Urothelium cell line (cell line): ENCODE measurements at places on chromosomes 16 and 17.
A peak's percentile ranks its signal among the peaks of the same experiment; 100 is the strongest.

DNA sequence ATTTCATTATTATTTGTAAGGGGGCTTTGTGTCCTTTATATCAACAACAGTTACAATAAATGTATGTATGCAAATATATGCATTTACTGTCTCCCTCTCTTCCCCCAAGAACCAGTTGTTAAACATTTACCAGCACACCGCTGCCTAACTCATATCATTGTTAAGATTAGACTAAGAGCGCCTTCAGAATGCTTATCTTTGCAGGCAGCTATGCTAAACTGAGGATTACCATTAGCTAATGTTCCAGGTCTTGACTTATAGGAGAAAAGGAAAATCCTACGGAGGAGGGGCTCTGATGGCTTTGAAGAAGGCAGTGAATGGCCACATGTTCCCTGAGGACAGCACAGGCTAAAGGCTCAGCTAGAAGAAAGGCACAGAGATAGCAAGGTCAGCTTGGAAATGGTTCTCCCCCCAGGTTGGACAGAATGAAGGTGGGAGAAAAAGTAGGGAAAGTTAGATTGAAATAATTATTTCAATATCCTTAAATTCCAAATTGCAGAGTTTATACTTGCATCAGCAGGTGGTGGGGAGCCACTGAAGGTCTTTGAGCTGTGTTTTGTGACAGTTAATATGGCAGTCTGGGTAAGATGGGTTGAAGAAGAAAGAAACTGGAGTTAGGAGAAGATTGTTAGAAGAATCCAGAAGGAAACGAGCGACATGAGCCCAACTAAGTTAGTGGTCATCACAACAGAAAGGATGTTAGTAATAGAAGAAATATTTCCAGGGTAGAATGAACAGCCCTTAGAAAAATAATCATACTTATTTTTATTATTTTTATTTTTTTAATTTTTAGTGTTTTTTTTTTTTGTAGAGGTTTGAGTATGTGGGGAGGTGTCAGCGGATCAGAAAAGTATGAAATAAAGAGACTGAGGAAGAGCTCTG, 87.0 kb upstream of the MAF start:
- no peak for DNase-seq

DNA sequence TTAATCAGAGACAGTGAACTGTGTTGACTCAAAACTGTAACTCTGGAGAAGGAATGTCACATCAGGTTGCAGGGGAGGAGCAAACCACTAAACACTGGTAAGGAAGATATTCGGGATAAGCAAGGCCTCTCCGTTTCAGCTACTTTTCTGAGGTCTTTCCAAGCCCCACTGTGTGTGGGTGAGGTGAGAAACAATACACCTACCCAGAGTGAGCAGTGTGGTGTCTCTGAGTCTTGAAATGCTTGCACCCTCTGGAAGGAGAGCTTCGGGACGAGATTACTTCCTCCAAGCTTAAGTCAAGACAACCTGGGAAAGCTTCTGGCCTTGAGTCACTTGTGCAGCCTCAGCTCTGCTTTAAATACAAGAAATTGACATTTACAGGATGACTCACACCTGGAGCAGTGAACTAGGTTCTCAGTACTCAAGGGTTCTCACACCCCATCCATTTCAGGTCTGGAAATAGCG, 2.5 kb upstream of the MAP3K14 start:
- peak; percentile 56 for DNase-seq

DNA sequence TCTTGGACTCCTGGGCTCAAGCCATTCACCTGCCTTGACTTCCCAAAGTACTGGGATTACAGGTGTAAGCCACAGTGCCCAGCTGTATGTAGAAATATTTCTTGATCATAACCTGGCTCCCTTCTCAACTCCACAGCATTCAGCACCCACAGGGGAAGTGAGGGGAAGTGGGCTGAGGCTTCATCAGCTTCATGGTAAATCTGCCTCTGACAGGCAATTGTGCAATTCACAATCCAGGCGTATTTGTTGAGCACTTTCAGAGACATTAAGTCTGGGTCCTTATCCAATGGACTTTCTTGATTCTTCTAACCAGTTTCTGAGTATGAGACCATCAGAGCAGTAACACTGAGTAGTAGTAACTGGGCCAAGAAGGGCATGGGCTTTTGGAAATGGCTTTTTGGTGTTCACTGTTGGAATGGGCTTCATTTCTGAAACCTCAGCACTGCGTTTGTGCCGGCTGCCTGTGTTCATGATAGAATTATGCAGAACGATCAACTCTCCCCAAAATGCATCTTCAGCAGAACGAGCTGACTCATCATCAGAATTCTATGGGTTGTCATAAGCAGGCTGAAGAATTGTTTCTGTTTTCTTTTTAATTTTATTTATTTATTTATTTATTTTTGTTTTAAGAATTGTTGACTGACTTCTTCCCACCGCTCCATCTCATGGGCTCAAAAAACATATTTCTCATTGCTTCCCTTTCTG, 28.9 kb downstream of the FAM20A start:
- DNase-seq, result no peak

DNA sequence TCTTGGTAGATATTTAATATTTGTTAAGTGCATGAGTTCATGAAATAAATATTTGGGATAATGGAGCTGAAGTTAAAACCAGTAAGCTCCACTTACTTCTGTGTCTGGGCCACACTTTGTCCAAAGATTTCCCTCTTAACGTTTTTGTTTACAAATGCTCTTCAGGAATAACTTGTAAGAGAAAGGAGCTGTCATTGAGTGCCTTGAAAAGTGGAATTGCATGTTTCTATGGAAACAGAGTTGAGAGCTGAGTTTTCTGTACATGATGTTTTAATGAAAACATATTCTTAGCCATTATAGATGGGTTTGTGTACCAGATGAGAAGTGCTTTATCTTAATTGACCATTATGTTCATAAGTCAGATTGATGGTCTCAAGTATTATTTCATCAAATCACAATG, 1045.4 kb upstream of the EEF2KMT start:
- no peak for DNase-seq

GRCh38 chr17:19614900-19615299, 33.7 kb upstream of the ALDH3A2 start:
- no peak for DNase-seq

- DNase-seq, result no peak
Observed at GRCh38 chr17:31702041-31702440, 157.0 kb downstream of the COPRS start.

DNA sequence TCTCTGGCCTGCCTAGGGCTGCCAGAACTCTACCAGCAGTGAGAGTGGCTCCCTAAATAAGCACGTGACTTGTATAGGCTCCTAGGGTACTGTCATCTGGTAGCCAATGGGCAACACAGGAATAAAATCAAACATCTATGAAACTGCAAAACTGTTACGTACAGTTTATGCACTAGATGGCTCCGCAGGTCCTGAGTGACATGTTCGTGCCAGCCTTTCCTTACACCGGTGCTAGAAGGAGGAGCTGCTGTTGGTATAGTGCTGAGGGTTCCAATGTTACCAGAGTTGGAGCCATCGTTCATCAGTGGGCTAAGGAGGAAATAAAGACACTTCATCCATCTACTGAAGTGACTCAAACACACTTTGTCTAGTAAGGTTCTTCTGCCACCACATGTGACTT, 63.2 kb upstream of the TRAP1 start:
- DNase-seq, result no peak

DNA sequence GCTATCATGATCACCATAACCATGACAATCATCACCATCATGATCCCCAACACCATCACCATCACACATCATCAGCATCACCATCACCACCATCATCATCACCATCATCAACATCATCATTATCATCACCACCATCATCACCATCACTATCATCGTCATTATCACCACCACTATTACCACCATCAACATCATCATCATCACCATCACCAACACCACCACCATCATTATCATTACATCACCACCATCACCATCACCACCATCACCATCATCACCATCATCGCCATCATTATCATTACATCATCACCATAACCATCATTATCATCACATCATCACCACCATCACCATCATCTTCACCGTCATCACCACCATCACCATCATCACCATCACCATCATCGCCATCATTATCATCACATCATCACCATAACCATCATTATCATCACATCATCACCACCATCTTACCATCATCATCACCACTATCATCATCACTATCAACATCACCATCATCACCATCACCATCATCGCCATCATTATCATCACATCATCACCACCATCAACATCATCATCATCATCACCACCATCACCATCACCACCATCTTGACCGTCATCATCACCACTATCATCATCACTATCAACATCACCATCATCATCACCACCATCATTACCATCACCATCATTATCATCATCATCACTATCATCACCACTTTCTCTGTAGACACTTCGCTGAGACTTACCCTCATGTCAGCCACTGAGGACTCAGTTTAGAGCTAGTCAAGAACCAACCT, 366.0 kb downstream of the C16orf95 start:
- DNase-seq, result no peak

- no peak for DNase-seq
Observed at GRCh38 chr17:42918902-42919521, 18.4 kb downstream of the G6PC1 start.

DNA sequence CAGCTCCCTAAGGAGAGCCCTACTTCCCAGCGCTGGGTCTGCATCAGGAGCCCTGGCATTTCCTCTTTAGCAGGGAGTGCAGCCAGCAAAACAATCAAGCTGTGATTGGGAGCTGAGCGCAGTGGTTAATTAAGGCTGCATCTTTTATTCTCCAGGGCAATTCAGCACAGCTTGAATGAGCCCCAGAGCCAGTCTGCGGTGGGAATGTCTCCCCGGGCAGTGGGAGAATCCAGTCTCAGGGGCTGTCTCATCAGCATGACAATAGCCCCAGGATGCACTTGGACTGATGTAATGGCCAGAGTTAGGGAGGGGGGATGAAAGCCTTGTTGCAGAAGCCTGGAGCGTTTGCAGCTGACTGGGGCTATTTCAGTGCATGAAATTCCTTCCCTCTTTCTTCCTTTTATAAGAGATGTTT, 292.6 kb upstream of the SOX9 start:
- peak; percentile 27 for DNase-seq

DNA sequence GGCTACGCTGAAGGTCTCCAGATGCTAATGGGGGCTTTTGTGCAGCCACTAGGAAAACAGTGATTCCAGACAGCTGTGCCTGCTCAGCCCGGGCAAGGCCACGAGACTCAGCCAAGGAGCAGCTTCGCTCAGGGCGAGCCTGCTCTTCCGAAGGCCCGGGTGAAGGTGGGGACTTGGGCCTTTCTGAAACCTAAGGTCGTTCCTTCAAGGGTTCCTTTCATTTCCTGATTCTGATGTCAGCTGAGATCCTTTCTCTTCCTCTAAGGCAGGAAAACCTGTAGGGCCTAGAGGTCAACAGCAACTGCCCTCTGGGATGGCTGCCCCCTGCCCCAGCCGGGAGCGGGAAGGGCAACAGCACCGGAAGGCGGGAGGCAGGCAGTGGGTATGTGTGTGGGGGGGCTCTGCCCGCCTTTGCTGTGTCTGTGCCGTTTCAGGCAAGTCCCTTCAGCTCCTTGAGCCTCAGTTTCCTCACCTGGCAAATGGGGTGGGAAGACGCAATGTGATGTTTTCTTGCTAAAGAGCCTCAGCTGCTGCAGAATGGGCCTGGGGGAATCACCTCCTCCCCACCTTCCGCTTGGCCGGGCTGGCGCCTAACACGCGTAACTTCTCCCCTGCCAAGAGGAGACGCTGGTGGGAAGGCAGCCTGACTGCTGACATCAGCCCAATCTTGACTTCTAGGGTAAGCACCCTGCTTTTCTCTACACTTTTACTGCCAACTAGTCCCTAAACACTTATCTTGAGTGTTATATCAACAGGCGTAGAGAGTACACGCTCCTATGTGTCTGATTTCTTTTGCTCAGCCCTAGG, 32.8 kb downstream of the IRF8 start:
- no peak for DNase-seq
